Naive thymus-derived CD4-positive, alpha-beta T cell (primary cell): ENCODE measurements at places on chromosomes 3 and 15.

DNA sequence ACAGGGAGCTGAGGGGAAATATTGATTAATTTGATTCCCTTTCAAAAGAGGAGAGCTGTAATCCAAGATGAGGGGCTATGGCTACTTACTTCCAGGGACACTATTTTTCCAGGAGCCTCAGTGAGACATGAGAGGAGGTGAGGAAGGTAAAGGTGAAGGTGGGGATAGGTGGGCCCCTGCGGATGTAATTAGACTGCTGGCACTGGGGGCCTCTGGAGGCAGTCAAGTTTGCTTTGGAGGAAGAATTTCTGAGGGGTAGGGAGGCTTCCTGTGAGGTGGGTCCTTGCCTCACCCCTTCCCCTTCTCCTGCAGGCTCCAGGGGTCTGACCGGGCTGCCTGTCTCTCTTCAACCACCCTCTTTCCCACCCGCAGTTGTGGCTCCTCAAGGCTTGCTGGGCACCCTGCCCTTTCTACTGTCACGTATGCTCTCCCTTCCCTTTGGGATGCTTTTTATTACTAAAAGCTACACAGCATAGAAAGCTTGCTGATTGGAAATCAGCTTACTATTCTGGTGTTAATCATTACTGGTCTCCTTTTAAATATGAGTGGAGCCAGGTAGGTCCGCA lies 22.5 kb downstream of the GASK1A start:
- no peak overlapping the region for H3K4me3 ChIP-seq
- H3K36me3 ChIP-seq: no peaks in the 10 kb centered on the region
- no peaks in the 10 kb centered on the region for H3K27me3 ChIP-seq
- no peak for DNase-seq

- no peak for DNase-seq
- no peaks in the 10 kb centered on the region for H3K36me3 ChIP-seq
- no peak overlapping the region for H3K27ac ChIP-seq
- H3K27me3 ChIP-seq: no peaks in the 10 kb centered on the region
- H3K4me3 ChIP-seq: no peak overlapping the region
Observed at GRCh38 chr15:96285305-96285704, 45.2 kb upstream of the NR2F2 start.

DNA sequence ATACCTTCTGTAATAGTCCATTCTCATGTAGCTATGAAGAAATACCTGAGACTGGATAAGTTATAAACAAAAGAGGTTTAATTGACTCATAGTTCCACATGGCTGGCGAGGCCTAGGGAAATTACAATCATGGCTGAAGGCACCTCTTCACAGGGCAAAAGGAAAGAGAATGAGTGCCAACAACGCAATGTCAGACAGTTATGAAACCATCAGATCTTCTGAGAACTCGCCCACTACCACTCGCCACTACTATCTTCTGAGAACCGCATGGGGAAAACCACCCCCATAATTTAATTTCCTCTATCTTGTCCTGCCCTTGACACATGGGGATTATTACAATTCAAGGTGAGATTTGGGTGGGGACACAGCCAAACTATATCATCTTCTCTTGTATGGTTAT lies 406.8 kb upstream of the CBLB start:
- no peak for DNase-seq
- no peak overlapping the region for H3K4me3 ChIP-seq
- H3K36me3 ChIP-seq: no peaks in the 10 kb centered on the region
- H3K4me1 ChIP-seq: peaks cover 4% of the 10 kb centered on the region

- H3K27me3 ChIP-seq: no peaks in the 10 kb centered on the region
- no peak overlapping the region for H3K27ac ChIP-seq
- DNase-seq: no peak
- no peaks in the 10 kb centered on the region for H3K4me1 ChIP-seq
- H3K4me3 ChIP-seq: no peak overlapping the region
- no peaks in the 10 kb centered on the region for H3K36me3 ChIP-seq
Observed at GRCh38 chr3:188662795-188663194, 508.8 kb downstream of the LPP start.

DNA sequence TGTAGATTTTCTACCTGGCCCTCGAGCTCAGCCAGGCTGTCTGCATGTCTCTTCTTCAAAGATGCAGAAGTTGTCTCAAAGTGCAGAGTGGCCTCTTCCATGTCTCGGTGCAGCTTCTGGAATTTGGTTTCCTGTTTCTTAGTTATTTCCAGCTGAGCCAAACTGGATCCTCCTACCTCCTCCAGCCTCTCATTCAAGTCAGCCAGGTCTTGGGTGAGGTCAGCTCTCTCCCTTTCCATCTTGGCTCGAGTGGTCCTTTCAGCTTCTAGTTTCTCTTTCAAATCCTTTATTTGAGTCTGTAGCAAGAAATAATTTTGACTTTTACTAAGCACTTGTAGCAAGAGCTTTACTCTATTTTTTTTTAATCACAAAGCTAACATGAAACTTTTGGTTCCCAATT lies 81.8 kb downstream of the MYH15 start:
- H3K4me3 ChIP-seq: no peak overlapping the region
- no peak for DNase-seq
- H3K27ac ChIP-seq: no peak overlapping the region

- H3K4me3 ChIP-seq: no peak overlapping the region
- H3K27ac ChIP-seq: no peak overlapping the region
- DNase-seq: no peak
- H3K4me1 ChIP-seq: peaks cover 71% of the 10 kb centered on the region
Observed at GRCh38 chr15:91308199-91308598, 208.1 kb downstream of the SV2B start.

- H3K4me3 ChIP-seq: no peak overlapping the region
- H3K4me1 ChIP-seq: no peaks in the 10 kb centered on the region
- no peaks in the 10 kb centered on the region for H3K36me3 ChIP-seq
- H3K27ac ChIP-seq: no peak overlapping the region
- no peak for DNase-seq
Observed at GRCh38 chr15:64763021-64763420, 12.4 kb downstream of the RBPMS2 start.

- no peaks in the 10 kb centered on the region for H3K4me1 ChIP-seq
- DNase-seq: no peak
- no peaks in the 10 kb centered on the region for H3K27me3 ChIP-seq
- no peak overlapping the region for H3K4me3 ChIP-seq
Observed at GRCh38 chr15:67190813-67191212, 63.6 kb downstream of the AAGAB start.

DNA sequence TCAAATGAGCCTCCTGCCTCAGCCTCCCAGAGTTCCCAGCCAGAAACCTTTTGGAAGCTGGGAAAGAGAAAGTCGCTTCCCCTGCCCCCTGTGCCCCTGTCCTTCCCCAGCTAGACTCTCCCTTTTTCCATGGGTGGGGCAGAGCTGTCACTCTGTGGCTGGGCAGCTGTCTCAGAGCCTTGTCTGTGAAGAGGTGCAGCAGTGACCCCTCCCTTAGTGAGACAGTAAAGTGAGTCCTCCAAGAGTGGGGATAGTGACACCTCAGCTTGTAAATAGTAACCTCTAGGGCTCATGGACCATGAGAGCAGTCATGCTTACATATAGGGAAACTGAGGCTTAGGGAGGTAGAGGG lies 76.3 kb downstream of the SMAD6 start:
- H3K27ac ChIP-seq: no peak overlapping the region
- no peak overlapping the region for H3K4me3 ChIP-seq
- no peaks in the 10 kb centered on the region for H3K4me1 ChIP-seq
- DNase-seq: no peak
- no peaks in the 10 kb centered on the region for H3K27me3 ChIP-seq

- H3K4me1 ChIP-seq: peaks cover 32% of the 10 kb centered on the region
- no peak overlapping the region for H3K27ac ChIP-seq
Observed at GRCh38 chr3:10253731-10254130, 5.5 kb downstream of the TATDN2 start.

- no peak overlapping the region for H3K4me3 ChIP-seq
- no peaks in the 10 kb centered on the region for H3K27me3 ChIP-seq
- H3K36me3 ChIP-seq: peaks cover 7% of the 10 kb centered on the region
- peak overlapping the region; percentile 52 for H3K27ac ChIP-seq
- no peak for DNase-seq
Observed at GRCh38 chr3:30681649-30682211, 75.3 kb downstream of the TGFBR2 start.
